ENCODE measurements at places on chromosomes 1 and 21. TPM values are rescaled to one million over a fixed set of nuclear protein-coding genes. Genes with fewer than 3 reads are reported as not detected.

Gene INPP5B
- 9.4 TPM for total RNA-seq

Gene MYBPHL
- total RNA-seq: not detected

Gene LCE1C
- total RNA-seq: not detected

Gene MTHFR
- 10.0 TPM for total RNA-seq

Gene SLAMF7
- not detected for total RNA-seq

Gene CFHR1
- not detected for total RNA-seq

Gene RHD
- not detected for total RNA-seq

Gene PLA2G4A
- total RNA-seq: 0.91 TPM

Gene TMEM69
- total RNA-seq: 18.5 TPM

Gene CCDC17
- total RNA-seq: 0.79 TPM

Gene RCSD1
- not detected for total RNA-seq

Gene OR2L8
- not detected for total RNA-seq

Gene PRAMEF10
- not detected for total RNA-seq

Gene AMY1C
- not detected for total RNA-seq

Gene SAMSN1
- total RNA-seq: not detected

Gene CXADR
- 0.10 TPM for total RNA-seq

Gene HSF2BP
- 0.30 TPM for total RNA-seq

Gene TMOD4
- 0.45 TPM for total RNA-seq

Gene KIF14
- total RNA-seq: 5.1 TPM

Gene PGBD2
- total RNA-seq: 3.4 TPM

Gene PPP1R15B
- 29.8 TPM for total RNA-seq

Gene CLIC6
- total RNA-seq: not detected

Gene SZT2
- total RNA-seq: 21.0 TPM

Gene BARHL2
- not detected for total RNA-seq

Gene RASSF5
- 0.32 TPM for total RNA-seq

Gene ACOT11
- 2.5 TPM for total RNA-seq

Gene SERPINC1
- total RNA-seq: not detected

Gene APCS
- not detected for total RNA-seq

Gene GBP1
- 26.0 TPM for total RNA-seq

Data from HFFc6 (cell line).